ENCODE measurements at places on chromosomes 12 and 14.

- no peak overlapping the region for H3K27ac ChIP-seq
- DNase-seq = no peak
- H3K4me3 ChIP-seq = no peak overlapping the region
- no peaks in the 10 kb centered on the region for H3K27me3 ChIP-seq
Observed at GRCh38 chr14:45621731-45622130, 368.7 kb upstream of the MIS18BP1 start.

GRCh38 chr12:1117970-1118563 lies 127.0 kb downstream of the ERC1 start:
- H3K27me3 ChIP-seq = no peaks in the 10 kb centered on the region
- H3K4me3 ChIP-seq = no peak overlapping the region
- no peak overlapping the region for H3K27ac ChIP-seq

DNA sequence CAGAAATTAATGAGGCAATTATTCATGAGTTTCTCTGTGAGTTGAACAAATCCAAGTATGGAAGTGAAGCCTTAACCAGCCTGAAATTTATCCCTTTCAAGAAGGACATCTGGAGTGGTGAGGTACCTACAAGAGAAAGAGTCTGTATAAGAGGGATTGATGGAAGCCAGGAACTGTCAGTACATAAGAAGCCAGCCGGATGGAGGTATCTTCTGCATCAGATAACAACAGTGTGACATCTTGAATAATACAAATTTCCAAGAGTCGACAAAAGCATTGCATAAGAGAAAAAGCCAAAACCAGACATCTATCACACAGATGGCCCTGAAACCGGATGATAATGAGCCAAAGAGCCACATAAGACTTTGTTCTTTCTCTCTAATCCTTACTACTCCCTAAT lies 781.2 kb downstream of the FLRT2 start:
- H3K27me3 ChIP-seq = no peaks in the 10 kb centered on the region
- H3K36me3 ChIP-seq = no peaks in the 10 kb centered on the region
- DNase-seq = no peak
- no peak overlapping the region for H3K27ac ChIP-seq
- H3K4me1 ChIP-seq = no peaks in the 10 kb centered on the region
- no peak overlapping the region for H3K4me3 ChIP-seq

DNA sequence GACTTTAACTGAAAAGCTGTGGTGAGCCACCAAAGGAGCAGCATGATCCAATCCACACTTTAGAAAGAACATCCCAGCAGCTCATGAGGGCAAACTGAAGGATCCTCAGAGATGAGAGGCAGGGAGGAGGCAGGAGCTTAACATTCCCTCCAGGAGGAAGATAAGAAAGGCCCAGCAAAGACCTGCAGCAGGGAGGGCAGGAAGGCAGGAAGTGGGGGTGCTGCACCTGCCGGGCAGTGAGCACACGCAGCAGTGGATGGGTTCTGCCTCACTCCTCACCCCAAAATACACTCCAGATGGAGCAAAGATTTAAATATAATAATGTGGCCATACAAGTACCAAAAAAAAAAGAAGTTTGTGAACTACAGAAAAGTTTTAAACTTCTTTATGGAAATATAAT lies 48.4 kb downstream of the GCH1 start:
- H3K27ac ChIP-seq = no peak overlapping the region
- no peak overlapping the region for H3K4me3 ChIP-seq
- H3K4me1 ChIP-seq = no peaks in the 10 kb centered on the region

GRCh38 chr12:76863005-76863670 lies 15.7 kb downstream of the CSRP2 start:
- peaks cover 4% of the 10 kb centered on the region for H3K4me1 ChIP-seq
- DNase-seq = peak; percentile 77
- no peaks in the 10 kb centered on the region for H3K27me3 ChIP-seq

GRCh38 chr14:105519946-105520698 lies 6.3 kb upstream of the TMEM121 start:
- no peak overlapping the region for H3K27ac ChIP-seq
- no peaks in the 10 kb centered on the region for H3K4me1 ChIP-seq
- DNase-seq = no peak
- no peak overlapping the region for H3K4me3 ChIP-seq
- H3K27me3 ChIP-seq = peaks cover 5% of the 10 kb centered on the region

GRCh38 chr14:38611928-38612327 lies 356.0 kb upstream of the CLEC14A start:
- no peak overlapping the region for H3K27ac ChIP-seq
- H3K27me3 ChIP-seq = no peaks in the 10 kb centered on the region
- no peaks in the 10 kb centered on the region for H3K36me3 ChIP-seq
- no peak for DNase-seq

DNA sequence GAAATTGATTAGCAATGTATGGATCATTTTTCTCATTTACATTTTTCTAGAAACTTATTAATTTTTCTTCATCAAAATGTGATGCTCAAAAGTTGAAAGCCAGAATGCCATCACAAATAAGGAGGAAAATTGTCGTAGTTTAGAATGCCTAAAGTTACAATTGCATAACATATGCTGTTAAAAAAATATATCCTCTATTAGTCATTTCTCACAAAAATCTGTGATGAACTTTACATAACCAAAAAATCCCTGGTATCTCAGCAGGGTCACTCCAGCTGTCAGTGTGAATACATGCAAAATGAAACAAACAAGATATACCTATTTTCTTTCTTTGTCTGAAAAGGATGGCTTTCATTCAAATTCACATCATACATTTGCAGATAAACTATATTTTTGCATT lies 358.9 kb downstream of the PAWR start:
- H3K4me3 ChIP-seq = no peak overlapping the region
- no peak for DNase-seq
- H3K27me3 ChIP-seq = no peaks in the 10 kb centered on the region
- H3K4me1 ChIP-seq = no peaks in the 10 kb centered on the region
- H3K36me3 ChIP-seq = no peaks in the 10 kb centered on the region

- H3K4me1 ChIP-seq = no peaks in the 10 kb centered on the region
- H3K27ac ChIP-seq = no peak overlapping the region
- H3K4me3 ChIP-seq = no peak overlapping the region
Observed at GRCh38 chr14:61041704-61042103, 60.7 kb downstream of the SLC38A6 start.

DNA sequence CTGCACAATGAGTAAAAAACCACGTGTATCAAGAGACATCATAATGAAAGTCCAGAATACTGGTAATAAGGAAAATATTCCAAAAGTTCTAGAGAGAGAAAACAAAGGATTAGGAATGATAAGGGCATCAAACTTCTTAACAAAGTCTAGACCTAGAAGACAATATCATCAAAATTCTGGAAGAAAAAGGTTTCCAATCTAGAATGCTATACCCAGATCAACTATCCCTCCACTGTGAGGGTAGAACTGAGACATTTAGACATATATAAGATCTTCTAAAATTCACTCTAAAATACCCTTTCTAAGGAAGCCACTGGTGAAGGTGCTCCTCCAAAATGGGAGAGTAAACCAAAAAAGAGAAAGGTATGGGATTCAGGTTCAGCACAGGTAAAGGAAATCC lies 2.9 kb downstream of the C1RL start:
- H3K4me1 ChIP-seq = peaks cover 15% of the 10 kb centered on the region
- no peaks in the 10 kb centered on the region for H3K27me3 ChIP-seq
- peak overlapping the region; percentile 39 for H3K4me3 ChIP-seq
- no peak overlapping the region for H3K27ac ChIP-seq

- no peaks in the 10 kb centered on the region for H3K4me1 ChIP-seq
- no peak overlapping the region for H3K4me3 ChIP-seq
- H3K27ac ChIP-seq = no peak overlapping the region
- no peaks in the 10 kb centered on the region for H3K36me3 ChIP-seq
Observed at GRCh38 chr12:78447373-78447772, 417.2 kb upstream of the SYT1 start.

GRCh38 chr14:77139540-77140358 lies 1.8 kb downstream of the ZDHHC22 start:
- no peak overlapping the region for H3K27ac ChIP-seq
- peak; percentile 29 for DNase-seq
- no peaks in the 10 kb centered on the region for H3K36me3 ChIP-seq
- no peak overlapping the region for H3K4me3 ChIP-seq

DNA sequence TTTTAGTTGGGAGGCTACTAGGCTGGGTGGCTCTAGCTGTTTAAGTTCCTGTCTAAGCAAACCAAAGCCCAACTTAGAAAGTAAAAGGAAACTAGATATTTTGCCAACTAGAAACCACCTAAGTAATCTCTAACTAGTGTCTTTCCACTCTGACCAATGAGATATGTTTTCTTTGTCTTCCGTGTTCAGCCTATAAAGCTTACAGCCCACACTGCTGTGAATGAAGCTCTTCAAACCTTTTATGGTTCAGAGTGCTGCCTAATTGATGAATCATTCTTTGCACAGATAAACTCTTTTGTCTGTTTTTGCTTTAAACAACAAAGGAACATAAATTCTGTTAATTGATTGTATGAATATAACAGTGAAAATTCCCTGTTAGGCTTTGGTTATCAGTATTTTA lies 66.1 kb downstream of the FUT8 start:
- no peak overlapping the region for H3K27ac ChIP-seq
- DNase-seq = peak; percentile 31
- no peak overlapping the region for H3K4me3 ChIP-seq
- no peaks in the 10 kb centered on the region for H3K36me3 ChIP-seq
- peaks cover 5% of the 10 kb centered on the region for H3K4me1 ChIP-seq

GRCh38 chr14:36070031-36070719 lies 106.3 kb downstream of the PTCSC3 start:
- peaks cover 13% of the 10 kb centered on the region for H3K27me3 ChIP-seq
- H3K4me1 ChIP-seq = peaks cover 4% of the 10 kb centered on the region
- no peak overlapping the region for H3K4me3 ChIP-seq

- H3K27me3 ChIP-seq = no peaks in the 10 kb centered on the region
- H3K4me3 ChIP-seq = no peak overlapping the region
- H3K36me3 ChIP-seq = peaks cover 78% of the 10 kb centered on the region
- peak; percentile 76 for DNase-seq
Observed at GRCh38 chr14:22572562-22573058, 16.4 kb downstream of the DAD1 start.

- no peaks in the 10 kb centered on the region for H3K4me1 ChIP-seq
- no peaks in the 10 kb centered on the region for H3K27me3 ChIP-seq
- H3K36me3 ChIP-seq = no peaks in the 10 kb centered on the region
- H3K4me3 ChIP-seq = no peak overlapping the region
Observed at GRCh38 chr12:83046019-83046418, 359.3 kb downstream of the TMTC2 start.

DNA sequence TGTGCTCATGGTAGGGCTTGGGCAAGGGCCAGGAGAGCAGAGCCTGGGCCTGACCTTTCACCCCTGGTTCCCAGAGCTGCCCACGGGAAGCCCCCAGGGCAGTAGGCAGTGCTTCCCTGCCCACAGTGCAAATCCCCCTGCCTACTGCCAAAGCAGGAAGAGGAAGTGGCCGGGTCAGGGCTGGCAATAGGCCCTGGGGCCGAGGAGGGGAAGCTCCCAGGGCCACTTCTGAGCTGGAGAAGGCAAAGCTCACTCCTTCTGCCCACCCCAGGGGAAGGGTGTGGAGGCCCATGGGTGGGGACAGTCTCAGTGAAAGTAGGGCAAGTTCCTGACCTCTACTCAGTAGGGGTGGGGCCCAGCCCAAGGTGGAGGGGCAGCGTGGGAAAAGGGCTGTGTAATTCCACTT lies 5.4 kb upstream of the NR4A1 start:
- no peak overlapping the region for H3K4me3 ChIP-seq
- H3K27me3 ChIP-seq = no peaks in the 10 kb centered on the region
- H3K36me3 ChIP-seq = no peaks in the 10 kb centered on the region
- no peak overlapping the region for H3K27ac ChIP-seq

GRCh38 chr14:51576879-51577278 lies 74.8 kb upstream of the FRMD6 start:
- H3K4me1 ChIP-seq = peaks cover 5% of the 10 kb centered on the region
- H3K27me3 ChIP-seq = no peaks in the 10 kb centered on the region
- H3K36me3 ChIP-seq = no peaks in the 10 kb centered on the region
- peak overlapping the region; percentile 66 for H3K27ac ChIP-seq

DNA sequence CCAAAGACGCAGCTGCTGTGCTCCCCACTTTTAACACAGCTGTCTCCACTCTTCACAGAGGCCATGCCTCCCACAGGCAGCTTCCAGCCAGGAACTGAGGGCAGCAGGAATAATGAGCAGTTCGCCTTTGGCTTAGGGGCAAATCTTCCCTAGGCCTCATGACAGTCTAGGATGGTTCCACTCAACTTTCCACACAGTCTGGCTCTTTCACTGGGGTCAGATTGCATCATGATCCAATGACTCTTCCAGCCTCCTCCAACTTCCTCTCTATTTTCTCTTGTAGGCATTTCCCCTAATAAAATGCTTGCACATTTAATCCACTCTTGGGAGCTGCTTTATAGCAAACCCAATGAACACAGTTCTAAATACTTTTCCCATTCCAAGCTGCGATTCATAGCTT lies 271.6 kb upstream of the ATP2B1 start:
- no peaks in the 10 kb centered on the region for H3K27me3 ChIP-seq
- DNase-seq = peak; percentile 69
- no peak overlapping the region for H3K4me3 ChIP-seq

DNA sequence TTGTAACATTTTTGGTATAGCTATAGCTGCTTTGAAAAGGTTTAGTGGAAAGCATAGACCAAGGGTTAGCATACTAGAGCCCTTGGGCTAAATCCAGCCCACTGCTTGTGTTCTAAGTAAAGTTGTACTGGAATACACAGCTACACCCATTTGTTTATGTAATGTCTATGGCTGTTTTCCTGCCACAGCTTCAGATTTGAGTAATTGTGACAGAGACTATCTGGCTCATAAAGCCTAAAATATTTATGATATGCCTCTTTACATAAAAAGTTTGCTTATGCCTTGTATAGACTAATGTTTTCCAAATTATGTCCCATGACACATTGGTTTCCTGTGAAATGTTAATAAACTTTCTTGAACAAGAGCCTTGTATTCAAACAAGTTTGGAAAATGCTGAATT lies 234.8 kb upstream of the ATP2B1 start:
- peak; percentile 76 for DNase-seq
- H3K27me3 ChIP-seq = no peaks in the 10 kb centered on the region
- H3K4me3 ChIP-seq = no peak overlapping the region
- no peak overlapping the region for H3K27ac ChIP-seq
- no peaks in the 10 kb centered on the region for H3K36me3 ChIP-seq

GRCh38 chr14:92490239-92490959 lies 23.2 kb upstream of the RIN3 start:
- peaks cover 9% of the 10 kb centered on the region for H3K27me3 ChIP-seq
- no peak overlapping the region for H3K27ac ChIP-seq

GRCh38 chr12:102629262-102629888 lies 149.0 kb upstream of the IGF1 start:
- H3K27me3 ChIP-seq = no peaks in the 10 kb centered on the region
- no peaks in the 10 kb centered on the region for H3K4me1 ChIP-seq
- DNase-seq = peak; percentile 10
- no peaks in the 10 kb centered on the region for H3K36me3 ChIP-seq

DNA sequence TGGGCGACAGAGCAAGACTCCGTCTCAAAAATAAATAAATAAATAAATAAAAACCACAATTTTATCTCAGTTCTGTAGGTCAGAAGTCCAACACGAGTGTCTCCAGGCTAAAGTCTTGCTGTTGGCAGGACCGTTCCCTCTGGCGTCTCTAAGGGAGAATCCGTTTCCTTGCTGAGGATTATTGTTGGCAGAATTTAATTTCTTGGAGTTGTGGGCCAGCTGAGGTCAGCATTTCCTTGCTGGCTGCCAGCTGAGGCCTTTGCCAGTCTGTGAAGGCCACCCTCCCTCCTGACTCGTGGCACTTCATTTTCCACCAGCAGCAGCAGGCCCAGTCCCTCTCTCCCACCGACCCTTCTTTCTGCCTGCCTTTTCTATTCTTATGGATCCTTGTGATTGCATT lies 17.2 kb downstream of the PSMC1 start:
- H3K27ac ChIP-seq = no peak overlapping the region
- H3K4me1 ChIP-seq = peaks cover 12% of the 10 kb centered on the region
- no peak overlapping the region for H3K4me3 ChIP-seq
- H3K36me3 ChIP-seq = peaks cover 73% of the 10 kb centered on the region
- DNase-seq = no peak
